ENCODE measurements at places on chromosomes 1 and 21.
A peak's percentile ranks its signal among the peaks of the same experiment; 100 is the strongest.

- no peak for DNase-seq
Measured at GRCh38 chr21:15071009-15071408, 6.2 kb upstream of the NRIP1 start.

DNA sequence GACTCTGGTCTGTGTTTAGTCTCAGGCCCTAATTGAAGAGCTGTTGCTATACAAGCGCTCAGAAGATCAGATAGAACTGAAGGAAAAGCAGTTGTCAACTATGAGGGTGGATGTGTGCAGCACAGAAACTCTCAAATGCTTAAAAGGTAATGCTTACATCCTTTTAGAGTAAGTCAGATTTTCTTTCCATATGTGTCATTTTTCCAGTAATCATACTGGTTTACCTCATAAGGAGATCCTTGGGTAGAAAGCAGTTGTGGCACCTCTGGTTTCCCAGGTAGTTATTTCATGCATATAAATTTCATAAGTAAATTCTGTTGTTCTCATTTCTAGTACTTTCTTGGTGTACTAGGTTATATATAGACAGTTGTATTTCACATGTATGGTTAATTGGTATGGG, 43.0 kb upstream of the TARS2 start:
- DNase-seq: no peak

GRCh38 chr1:179046808-179047635, 21.3 kb downstream of the FAM20B start:
- no peak for DNase-seq

- peak; percentile 9 for DNase-seq
Measured at GRCh38 chr1:106937104-106937503, 119.4 kb upstream of the PRMT6 start.

GRCh38 chr1:111904478-111905218, 84.8 kb downstream of the KCND3 start:
- no peak for DNase-seq

DNA sequence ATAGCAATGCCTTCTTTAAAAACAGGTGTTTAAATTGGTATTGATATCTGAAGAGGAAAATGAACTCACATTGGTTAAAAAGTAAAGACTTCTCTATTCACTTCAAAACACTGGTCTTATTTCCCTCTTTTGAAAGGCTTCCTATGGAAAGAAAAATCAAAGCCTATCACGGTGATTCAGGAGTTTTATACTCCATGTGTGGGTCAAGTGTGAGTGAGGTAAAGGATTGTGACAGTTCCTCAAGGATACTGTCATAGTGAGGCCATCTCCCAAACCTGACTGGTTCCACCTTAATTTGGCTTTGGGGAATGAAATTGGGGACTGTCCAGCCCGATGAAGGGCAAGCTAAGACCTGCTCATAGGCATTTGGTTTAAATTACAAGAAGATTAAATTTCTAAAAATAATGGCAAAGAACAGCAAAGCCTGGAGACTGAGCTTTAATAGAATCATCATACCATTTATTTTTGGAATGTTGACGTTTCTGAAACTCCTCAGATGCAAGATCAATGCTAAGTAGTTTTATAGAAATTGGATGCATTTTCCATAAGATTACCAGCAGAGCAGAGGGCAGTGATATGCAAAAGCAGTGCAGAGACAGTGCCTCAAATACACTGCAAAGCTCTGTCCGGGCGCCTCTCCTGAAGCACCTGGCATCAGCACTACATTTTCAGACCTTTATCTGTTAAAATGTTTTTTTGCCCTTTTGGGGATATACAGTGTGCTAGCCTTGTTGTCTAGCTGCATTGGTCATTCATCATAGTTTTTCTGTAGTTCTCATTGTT, 302.1 kb upstream of the SGIP1 start:
- DNase-seq: no peak

GRCh38 chr1:157724537-157725220, 24.1 kb upstream of the FCRL3 start:
- DNase-seq: no peak

DNA sequence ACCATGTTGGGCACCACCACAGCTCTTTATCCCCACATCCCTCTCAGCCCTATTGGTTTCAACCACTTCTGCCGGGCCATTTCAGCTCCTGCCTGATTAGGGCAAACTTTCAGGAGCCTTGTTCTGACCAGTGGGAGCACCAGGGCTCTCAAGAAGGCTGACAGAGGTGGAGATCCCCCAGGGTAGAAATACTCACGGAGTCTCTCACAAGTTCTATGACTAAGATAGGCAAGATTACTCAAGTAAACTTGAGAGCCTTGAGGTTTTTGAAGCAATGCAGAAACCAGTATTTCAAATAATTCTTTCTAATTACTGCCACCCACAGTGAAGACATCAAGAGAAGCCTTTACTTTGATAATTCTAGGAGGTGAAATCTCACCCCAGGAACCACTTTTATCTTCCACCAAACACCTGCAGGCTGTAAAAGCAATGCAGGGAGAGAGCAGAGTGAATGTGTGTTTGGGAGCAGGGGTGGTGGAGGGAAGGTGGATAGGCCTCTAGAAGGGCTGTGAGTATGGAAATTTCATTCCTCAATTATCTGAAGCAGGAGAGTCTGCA, 6.6 kb upstream of the PTCH2 start:
- DNase-seq: no peak

DNA sequence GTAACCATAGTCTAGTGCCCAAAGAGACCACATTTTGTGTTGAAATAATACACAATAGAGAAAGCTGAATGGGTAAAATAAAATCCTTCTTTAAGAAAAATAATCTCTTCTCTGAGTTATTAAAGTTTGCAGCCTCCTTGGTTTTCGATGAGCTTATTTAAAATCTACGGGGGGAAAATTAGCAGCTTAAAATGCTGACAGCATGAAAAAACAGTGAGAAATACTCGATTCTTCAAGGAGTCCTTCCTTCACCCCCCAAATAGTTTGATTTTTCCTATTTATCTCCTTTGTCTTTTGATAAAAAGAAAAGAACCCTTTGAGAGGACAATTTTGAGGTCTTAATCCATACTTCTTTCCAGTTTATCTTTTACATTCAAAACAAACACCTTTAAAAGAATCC, 394.0 kb upstream of the B3GALT2 start:
- no peak for DNase-seq

DNA sequence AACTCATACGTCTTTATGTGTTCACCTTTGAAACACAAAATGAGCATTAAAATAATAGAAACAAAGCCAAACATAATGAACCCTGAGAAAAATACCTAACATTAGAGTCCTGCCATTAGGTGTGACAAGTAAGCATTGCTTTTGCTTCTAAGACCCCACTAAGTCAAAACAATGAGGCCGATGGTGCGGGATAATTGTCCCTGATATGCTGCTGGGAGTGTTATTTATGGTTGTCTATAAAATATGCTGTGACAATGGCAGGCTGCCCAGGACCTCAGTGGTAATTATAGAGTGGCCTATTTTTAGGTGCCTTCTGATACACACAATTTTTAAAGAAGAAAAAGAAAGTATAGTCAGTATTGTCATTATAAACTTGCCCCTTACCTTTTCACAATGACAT, 1423.1 kb downstream of the AMY1C start:
- DNase-seq: no peak

- no peak for DNase-seq
Measured at GRCh38 chr1:58746757-58747156, 37.1 kb downstream of the JUN start.

GRCh38 chr1:169326956-169327268, 40.7 kb downstream of the NME7 start:
- no peak for DNase-seq

GRCh38 chr1:206111271-206111927, 5.8 kb downstream of the AVPR1B start:
- no peak for DNase-seq

GRCh38 chr1:64505232-64505943, 35.5 kb downstream of the CACHD1 start:
- no peak for DNase-seq

DNA sequence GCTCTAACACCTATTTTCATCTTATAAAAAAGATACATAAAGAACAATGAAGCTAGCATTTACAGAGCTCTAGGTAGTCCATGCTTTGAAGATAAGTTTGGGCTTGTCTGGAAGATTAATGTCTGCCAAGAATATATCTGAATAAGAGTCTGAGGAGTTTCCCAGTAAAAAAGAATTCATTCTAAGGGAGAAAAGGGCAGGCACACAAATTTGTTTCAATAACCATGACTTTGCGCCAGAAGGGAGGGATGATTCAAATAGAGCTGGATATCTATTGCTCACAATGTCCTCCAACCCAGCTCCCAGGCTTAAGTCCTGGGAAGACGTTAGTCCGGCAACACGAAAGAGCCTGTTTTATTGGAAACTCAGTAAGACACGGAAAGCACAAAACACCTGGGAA, 9.7 kb upstream of the TTLL7 start:
- no peak for DNase-seq

DNA sequence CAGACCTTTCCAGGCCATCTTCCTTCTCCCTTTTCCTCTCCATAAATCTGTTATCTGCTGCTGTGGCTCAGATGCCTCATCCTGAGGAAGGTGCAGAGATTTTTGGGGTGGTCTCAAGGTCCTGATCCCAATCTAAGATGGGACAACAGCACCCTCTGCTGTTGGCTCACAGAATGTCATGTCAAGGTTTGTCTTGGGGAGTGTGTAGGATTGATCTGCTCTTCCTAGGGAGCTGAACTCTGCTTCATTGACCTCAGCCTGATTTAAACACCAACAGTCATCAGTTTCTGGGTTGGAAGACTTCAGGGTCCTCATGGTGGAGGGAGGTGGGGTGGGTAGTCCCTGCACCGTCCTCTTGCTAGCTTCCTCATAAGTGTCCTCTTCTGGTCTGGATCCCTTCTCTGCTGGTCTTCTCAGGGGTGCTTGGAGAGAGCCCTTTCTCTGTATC, 62.8 kb upstream of the LAX1 start:
- DNase-seq: no peak

- peak; percentile 46 for DNase-seq
Measured at GRCh38 chr1:8870616-8871538, 7.6 kb downstream of the ENO1 start.

DNA sequence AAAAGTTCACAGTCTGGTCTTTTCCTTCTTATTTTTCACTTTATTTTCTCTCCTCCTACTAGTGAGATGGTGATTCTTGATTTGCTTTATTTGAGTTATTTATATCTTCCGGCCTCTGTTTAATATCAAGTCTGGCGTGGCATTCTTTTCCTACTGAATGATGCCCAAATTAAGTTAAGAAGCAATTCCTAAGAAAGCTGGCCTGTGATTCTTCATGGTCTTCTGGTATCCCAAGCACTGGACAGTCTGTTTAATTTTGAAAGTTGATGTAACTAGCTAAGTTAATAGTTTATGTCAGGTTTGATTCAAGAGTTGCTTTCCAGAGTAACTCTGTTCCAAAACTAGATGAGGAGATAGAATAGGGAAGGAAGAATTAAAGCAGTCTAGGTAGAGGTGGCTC, 9.2 kb upstream of the ENAH start:
- DNase-seq: no peak

- DNase-seq: no peak
Measured at GRCh38 chr1:65681096-65681495, 111.6 kb upstream of the PDE4B start.

- DNase-seq: no peak
Measured at GRCh38 chr1:232380596-232380995, 249.3 kb downstream of the SIPA1L2 start.

GRCh38 chr1:2049225-2049717, 940 bp upstream of the PRKCZ start:
- DNase-seq: no peak

- no peak for DNase-seq
Measured at GRCh38 chr1:223316082-223316481, 47.9 kb downstream of the SUSD4 start.

DNA sequence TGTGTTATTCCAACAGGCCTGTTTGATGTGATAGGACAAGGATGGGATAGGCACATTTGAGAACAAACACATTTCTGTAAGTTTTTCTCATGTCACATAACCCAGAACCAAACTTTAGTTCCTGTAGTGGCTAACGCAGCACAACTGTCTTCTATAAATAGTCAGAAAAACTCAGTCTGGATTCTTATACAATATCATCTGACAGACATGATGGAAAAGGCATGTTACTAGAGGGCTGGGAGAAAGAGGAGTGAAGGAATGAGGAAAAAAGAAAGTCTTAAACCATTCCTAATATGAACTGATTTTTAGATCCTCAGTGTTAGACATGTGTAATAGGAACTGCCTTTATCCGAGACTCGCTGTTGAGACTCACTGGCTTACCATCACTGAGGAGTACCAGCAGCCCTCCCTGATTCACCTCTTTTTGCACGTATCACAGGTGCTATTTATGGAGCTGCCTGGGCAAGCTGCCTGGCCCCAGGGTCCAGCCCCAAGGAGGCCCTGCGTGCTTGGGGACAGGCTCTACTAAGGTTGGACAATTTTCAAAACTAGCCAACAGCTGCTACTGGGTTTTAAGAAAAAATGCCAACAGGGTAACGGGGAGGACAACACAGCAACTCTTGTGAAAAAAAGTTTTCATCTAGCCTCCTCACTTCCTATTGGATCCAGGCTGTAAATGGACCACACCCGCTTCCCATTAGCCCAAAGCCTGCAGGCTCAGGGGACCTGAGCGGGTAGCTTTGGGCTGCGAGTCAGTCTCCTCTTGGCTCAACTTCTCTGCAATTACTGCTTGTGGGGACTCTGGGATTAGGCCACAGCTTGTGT, 30.7 kb upstream of the SERBP1 start:
- no peak for DNase-seq

GRCh38 chr1:11176081-11176706, 13.0 kb upstream of the ANGPTL7 start:
- DNase-seq: no peak

All from SIG-M5 (cell line).